ENCODE measurements at places on chromosomes 6 and 20.

GRCh38 chr6:95856876-95857364 is 158.9 kb upstream of the FUT9 start:
- DNase-seq, result no peak

GRCh38 chr20:32111753-32112152 is 2.2 kb downstream of the TM9SF4 start:
- DNase-seq, result no peak

GRCh38 chr20:16438100-16438499 is 135.1 kb downstream of the KIF16B start:
- DNase-seq, result no peak

DNA sequence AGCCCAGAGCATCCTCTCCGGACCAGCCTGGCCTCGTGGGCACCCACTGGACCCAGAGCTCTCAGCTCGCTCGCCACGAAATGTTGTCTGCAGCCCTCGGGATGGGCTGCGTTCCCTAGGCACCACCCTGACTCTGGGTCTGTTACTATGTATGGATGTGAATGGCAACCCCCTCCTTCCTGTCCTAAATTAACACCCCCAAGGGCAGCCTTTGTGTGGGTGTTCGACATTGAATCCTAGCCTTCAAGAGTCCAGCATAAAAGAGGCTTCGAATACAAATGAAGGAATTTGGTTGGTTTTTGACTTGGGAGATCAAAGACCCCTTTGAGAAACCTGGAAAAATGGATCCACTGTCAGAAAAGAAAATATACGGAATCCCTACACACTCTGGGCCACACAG is 86.1 kb downstream of the BMP7 start:
- DNase-seq, result no peak

All from GM23338 (cell line).